ENCODE measurements at places on chromosomes 6 and 20.

GRCh38 chr6:158684745-158685324 lies 35.0 kb downstream of the SYTL3 start:
- no peak for DNase-seq

- no peak for DNase-seq
Observed at GRCh38 chr20:56943946-56944945, 315.1 kb downstream of the TFAP2C start.

- no peak for DNase-seq
Observed at GRCh38 chr6:49634092-49634835, 2.4 kb downstream of the RHAG start.

DNA sequence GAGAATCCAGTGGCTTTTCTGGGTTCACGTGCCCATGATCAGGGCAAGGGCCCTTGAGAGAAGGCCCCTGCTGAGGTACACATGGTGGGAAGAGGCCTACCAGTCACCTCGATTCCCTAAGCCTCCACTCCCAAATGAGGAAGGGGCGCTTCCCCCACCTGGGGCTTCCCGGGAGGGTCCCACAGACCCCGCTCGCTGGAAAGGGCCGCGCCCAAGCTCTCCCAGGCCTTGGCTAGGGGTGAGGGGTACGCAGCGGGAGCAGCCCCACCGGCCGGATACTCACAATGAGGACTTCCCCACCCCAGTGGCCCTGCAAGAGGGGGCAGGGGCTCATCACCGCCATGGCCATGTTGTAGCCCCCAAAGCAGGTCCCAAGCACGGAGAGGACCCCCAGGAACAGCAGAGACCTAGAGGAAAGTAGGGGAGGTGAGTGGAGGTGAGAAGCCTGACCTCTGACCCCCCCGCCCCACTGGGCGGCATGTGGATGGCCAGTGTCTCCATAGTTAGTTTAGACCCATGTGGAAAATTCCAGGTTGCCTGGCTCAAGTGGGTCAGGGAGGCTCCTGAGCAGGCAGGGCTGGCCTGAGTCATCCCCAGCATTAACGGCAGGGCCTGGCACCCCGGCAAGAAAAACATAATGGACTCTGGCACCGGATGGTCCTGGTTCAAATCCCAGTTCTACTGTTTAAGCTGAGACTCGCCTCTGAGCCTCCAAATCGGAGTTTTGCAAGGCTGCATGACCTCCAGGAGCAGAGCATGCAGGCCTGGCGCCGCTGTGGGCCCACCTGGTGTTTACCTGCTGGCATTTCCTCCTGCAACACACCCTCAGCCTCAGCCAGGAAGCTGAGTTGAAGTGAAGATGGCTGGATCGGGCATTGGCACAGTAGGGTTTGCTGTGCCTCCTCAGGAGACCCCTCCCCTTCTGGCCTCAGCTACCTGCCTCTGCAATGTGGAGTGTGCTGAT lies 6.6 kb downstream of the SLC52A3 start:
- DNase-seq, result no peak

DNA sequence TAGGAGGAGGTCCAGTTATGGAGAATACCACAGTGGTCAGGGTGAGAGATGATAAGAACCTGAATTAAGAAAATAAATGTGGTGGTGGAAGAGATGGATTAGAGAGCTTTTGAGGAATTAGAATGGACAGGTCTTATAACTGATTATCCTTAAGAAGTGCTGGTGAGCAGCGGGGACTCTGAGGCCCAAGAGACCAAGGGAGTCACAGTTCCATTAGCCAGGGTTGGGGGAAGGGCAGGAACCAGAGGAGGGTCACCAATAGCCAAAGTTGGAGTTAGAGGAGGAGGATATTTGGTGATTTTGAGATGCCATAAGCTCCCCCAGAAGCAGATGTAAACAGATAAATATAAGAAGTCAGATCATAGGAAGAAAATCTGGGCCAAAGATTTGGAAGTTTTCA lies 87.1 kb upstream of the PAK5 start:
- DNase-seq, result no peak

DNA sequence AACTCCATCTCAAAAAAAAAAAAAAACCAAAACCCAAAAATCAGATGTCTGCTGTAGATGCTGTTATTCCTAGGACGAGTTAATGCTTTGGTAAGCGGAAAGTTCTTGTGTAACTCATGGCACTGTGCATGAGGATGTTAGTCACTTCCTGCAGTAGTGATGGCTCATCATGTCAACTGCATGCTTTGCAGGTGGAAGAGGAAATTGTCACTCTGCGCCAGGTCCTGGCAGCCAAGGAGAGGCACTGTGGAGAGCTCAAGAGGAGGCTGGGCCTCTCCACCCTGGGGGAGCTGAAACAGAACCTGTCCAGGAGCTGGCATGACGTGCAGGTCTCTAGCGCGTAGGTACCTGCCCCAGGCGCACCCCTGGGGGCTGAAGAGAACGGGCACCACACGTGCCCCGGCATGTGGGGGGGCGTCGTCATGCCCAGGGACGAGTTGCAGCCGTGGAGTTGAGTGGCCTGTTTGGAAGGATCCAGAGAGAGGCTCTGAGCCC lies 8.5 kb downstream of the TPD52L2 start:
- no peak for DNase-seq
